Activated CD4-positive, alpha-beta T cell treated with anti-CD3 and anti-CD28 coated beads for 36 hours (primary cell): ENCODE measurements at places on chromosomes 13 and 19.

- no peak for DNase-seq
Observed at GRCh38 chr13:110799246-110800236, 86.0 kb downstream of the ING1 start.

GRCh38 chr19:3769494-3769893 is 2.5 kb downstream of the RAX2 start:
- DNase-seq: no peak

DNA sequence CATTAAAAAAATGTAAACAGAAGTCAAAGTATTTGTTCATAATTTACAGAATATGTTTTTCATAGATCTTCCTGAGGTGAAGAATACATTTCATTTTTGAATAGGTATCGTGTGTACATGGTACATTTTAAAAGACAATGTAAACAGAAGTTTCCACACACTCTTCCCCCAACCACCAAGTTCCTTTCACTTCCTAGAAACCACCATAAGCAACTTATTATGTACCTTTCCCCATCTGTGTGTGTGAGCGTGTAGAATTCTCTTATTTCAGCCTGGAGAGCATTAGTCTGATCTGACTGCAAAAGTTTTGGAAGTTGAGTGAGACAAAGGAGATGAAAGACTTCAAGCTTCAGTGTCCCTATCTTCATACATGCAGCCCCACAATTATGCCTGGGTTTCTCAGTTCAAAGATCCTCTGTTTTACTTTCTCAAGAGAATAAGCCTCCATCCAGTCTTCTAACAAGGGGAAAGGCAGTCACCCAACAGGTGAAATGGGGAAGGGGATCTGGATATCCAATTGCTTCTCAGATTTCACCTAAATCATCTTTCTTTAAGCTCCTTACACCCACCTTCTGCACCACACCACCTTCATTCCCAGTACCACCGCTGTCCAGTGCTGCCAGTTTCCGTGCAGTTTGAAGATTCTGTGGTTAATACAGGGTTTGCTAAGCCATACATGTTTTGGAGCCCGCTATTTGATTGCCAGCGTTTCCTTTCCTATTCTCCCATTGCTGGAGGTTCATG is 2.1 kb downstream of the TEX30 start:
- DNase-seq: no peak

DNA sequence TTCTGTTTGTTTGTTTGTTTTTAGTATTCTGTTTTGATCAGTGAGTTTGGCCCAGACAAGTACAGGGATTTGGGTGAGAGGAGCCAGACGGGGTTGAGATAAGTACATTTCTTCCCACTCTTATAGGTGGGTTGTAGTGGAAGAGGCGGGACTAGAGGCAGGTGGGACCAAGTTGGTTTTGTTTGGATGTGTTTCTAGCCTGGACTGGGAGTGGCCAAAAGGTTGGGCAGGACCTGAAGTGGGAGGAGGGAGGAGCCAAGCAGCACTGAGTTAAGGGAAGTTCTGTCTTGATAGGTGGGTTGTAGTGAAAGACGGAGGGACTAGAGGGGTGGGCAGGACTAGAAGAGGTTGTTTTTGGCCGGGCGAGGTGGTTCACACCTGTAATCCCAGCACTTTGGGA is 9.0 kb downstream of the DNASE2 start:
- no peak for DNase-seq

GRCh38 chr13:73341748-73342147 is 282.9 kb downstream of the KLF5 start:
- no peak for DNase-seq

DNA sequence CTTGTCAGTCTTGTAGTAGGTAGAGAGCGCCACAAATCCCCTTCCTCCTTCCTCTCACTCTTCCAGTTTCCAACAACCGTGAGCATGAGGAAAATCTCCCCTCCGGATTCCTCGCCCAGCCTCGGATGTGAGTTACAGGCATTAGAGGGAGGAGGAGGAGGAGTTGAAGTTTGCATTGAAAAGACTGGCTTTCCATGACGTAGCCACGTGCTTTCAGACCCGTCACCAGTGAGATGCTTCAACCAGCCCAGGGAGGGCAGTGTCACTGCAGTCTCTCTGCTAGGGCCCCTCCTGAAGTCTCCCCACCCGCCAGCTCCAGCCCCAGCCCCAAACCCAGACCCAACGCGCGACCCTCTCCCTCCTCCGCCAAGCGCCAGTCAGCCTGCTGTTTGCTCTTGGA is 442 bp upstream of the FGF14 start:
- DNase-seq: peak; percentile 75

DNA sequence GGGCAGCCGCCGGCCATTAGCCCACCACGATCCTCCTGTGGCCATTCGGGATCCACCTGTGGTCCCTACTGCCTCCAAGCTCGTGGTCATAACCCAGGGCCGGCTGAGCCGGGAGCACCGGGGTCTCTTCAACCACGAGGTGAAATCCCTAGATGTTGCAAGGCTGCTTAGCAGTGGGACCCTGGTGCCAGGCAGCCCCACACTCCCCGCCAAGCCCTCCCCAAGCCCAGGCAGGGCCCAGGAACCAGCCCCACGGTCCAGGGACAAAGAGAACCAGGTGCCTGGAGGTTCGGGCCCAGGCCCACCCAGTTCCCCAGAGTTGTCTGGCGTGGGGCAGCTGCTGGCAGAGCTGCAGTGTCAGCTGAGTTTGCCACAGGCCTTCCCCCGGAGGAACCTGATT is 3.4 kb upstream of the TMEM145 start:
- DNase-seq: no peak
